ENCODE measurements at places on chromosomes 5 and 9.

DNA sequence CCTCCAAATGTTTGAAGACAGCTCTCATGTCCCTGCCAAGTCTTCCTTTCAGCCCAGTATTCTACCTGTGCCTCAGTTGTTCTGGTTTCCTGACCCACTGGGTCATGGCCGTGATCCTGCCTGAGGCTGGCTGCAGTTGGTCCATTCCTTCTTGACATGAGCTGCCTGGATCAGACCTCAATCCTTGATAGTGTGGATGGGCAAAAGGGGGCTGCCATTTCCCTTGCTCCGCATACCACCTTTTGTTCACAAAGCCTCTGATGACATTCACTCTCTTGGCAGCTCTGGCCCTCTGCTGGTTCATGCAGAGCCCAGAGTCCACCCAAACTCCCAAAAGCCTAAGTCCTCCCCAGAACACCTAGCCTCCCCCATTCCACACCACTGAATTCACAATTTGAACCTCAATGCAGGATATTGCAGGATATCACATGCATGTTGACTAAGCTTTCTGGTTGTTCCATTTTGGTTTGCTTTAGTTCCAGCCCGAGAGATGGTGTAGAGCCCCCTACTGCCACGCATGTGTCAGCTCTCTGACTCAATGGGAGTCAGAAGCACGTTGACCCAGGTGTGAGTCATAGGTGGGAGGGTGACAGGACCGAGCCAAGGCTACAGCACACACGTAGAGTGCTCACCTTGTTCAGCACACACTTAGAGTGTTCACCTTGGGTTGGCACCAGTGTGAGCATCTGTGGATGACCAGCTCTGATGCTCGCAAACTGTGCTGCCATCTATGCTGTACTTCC is 137.2 kb downstream of the MTX3 start:
- no peak for DNase-seq

DNA sequence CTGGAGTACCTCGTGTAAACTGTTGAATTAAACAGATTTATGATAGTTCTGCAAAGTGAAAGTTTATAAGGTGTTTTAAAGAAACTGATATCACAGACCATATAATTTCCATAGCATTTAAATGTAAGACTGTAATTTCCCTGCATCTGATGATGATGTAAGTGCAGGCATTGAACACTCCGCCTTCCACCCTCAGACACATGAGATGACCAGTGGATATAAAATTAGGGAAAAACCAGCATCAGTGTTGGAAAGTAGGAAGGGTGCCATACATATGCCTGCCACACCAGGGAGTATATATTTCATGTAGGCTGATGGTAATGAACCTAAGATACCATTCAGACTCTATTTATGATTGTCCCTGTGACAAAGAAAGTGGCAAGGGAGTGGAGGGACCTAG is 519.2 kb downstream of the ACTL7B start:
- DNase-seq, result no peak

- no peak for DNase-seq
These were observed 736.9 kb downstream of the TLE1 start for GRCh38 chr9:80952363-80952922.

DNA sequence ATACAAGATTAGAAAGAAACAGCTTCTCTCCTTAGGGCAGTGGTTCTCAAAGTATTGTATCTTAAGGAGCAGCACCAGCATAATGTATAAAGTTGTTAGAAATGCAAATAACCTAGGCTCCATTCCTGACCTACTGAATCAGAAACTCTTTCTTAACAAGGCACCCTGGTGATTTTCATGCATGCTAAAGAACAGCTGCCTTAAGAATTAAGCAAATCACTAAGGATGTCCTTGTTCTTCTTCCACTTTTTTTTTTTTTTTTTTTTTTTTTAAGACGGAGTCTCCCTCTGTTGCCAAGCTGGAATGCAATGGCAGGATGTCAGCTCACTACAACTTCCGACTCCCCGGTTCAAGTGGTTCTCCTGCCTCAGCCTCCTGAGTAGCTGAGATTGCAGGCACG is 1095.2 kb upstream of the EDIL3 start:
- no peak for DNase-seq

GRCh38 chr9:127975376-127976315 is 5.1 kb downstream of the EEIG1 start:
- no peak for DNase-seq

GRCh38 chr5:151896031-151896691 is 28.5 kb downstream of the GLRA1 start:
- DNase-seq, result no peak

DNA sequence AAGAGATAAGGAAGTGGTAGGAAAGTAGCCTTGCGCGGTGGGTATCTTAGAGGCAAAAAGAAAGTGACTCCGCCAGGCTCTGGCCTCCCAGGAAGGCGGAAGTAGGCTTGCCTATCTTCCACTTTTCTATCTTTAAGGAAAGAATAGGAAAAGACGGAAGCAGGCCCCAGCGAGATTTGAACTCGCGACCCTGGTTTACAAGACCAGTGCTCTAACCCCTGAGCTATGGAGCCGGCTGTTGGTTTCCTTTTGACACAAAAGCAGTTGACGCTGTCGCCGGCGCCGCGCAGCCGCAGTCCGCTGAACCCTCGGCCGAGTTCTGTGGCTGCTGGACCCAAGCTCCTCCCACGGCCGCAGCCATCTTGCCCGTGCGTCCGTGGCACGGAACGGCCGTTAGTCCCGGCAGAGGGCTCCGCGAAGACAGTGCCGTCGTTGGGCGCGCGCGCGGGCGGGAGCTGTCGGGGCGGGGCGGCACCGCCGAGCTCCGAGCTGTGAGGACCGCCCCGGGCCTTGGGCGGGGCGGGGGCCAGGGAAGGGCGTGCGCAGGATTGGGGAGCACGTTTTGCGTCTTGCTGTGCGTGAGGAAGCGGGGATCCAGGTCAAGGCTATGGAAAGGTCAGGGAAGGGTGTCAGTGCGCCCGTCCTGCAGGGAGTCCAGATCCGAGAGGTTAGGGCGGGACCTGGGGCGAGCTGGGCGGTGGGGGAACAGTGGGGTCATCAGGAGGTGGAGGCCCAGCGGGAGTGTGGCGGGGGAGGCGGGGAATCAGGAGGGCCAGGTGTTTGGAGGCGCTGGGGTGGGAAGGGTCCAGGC is 13.3 kb downstream of the TRIM7 start:
- no peak for DNase-seq

- no peak for DNase-seq
These were observed 86.9 kb downstream of the MACIR start for GRCh38 chr5:103345461-103345860.

GRCh38 chr5:136703036-136703435 is 337.7 kb upstream of the TRPC7 start:
- no peak for DNase-seq

DNA sequence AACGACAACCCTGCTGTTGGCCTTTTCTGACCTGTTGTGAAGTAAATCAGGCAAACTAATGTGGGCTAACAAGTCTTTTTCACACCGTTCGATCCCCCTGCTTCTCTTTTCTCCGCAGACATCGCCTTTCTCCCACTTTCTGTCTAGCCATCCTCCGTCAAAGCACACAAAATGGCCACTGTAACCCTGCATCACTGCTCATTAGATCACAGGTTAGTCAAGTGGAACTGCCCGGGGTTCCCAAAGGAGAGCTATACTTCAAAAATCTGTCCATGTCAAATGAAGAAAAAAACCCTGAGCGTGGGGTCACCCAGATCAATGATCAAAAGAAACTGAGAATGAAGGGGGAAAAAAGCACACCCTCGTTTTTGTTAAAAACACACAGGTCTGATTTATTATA is 212.1 kb downstream of the ARL15 start:
- no peak for DNase-seq

- DNase-seq, result no peak
These were observed 66.3 kb upstream of the IL33 start for GRCh38 chr9:6149315-6149714.

GRCh38 chr5:36696059-36696673 is 89.8 kb downstream of the SLC1A3 start:
- no peak for DNase-seq

GRCh38 chr9:101271102-101271501 is 113.7 kb downstream of the BAAT start:
- DNase-seq, result no peak

- peak; percentile 16 for DNase-seq
These were observed 318.2 kb downstream of the SLCO4C1 start for GRCh38 chr5:101977729-101978345.

- DNase-seq, result no peak
These were observed 30.4 kb downstream of the CAMK4 start for GRCh38 chr5:111254613-111255012.

DNA sequence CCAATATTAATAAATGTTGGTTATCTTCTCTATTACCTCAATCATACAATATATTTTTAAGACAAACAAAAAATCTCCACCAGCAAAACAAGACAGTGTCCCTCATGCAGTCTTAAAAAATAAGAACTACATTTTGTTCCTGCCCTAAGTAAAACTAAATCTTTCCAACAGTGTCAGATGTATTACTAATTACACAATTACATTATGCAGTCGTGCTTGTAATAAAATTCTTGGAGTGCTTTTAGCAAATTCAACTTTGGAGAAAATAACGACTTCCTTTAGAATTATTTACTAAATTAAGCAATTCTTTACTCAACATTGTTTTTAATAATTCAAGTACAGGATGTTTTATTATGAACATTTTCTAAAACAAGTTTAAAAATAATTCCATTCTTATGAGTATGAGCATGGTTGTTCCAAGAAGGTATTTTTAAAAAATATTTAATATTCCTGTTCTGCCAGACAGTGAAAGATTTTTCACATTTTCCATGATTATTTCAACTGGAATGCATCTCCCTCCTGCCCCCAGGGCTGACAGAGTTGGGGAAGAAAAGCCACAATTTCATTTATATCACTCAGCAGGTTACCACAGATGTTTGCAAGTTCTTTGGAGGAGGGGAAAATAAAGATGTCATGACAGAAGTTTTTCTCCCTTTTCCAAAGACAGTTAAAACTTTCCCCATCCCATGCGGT is 137.9 kb downstream of the FAM114A2 start:
- DNase-seq, result no peak

- no peak for DNase-seq
These were observed 98.3 kb downstream of the UBAP2 start for GRCh38 chr9:33950371-33950770.

DNA sequence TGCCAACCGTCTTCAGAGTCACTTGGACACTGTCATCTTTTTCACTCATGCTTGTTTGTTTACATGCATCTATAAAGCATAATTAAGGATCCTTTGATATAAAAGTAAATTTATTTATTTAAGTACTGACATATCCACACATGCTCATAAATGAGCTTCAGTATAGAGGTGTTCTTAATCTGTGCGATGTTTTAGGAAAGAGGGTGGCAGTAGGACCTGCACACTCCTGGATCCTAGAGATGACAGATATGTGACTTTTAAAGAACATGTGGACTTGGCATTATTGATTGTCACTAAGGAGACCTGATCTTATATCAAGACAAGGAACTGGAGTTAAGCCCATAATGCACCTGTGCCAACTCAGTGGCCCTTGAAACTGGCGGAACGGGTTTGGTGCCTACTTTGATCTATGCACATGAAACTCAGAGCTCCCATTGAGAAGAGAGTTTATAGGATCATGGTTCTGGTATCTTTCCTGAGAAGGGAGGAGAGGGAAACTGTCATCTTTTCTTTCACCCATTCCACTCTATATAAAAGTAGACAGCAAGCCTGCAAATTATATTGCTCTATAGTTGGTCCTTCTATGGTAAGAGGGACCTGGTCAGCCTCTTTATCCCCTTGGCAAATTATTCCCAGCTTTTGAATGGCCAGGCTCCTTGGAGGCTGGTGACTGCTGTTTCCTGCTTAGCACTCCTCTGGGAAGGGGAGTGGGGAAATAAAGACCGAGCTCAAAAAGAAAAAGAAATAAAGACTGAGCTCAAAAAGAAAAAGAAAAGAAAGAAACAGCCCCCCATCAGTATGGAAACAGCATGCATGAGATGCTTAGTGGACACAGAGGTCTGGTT is 57.8 kb upstream of the LIFR start:
- no peak for DNase-seq

- DNase-seq, result peak; percentile 6
These were observed at the start of gene TMEFF1 for GRCh38 chr9:100472788-100473275. Gene TMEFF1, plus strand, starts transcription at chr9:100473149. Its CDS starts 396 bp downstream, at chr9:100473545.

- no peak for DNase-seq
These were observed 228.9 kb downstream of the SH3GL2 start for GRCh38 chr9:17807613-17808282.

- DNase-seq, result no peak
These were observed 310.8 kb downstream of the CDH12 start for GRCh38 chr5:22542340-22542739.

DNA sequence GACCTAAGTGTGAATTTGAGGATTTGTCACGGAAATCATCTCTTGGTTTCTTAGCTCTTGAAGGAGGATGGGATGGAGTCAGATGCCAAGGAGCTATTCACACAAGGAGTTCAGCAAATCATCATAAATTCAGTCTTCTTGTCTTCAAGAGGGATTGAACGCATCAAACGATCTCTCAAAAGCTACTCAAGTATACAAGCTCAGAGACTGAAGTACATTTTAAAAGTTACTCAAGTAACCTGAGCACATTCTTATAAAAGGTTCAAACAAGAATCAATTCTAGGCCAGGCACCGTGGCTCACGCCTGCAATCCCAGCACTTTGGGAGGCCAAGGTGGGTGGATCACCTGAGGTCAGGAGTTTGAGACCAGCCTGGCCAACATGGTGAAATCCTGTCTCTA is 21.1 kb upstream of the GOLPH3 start:
- no peak for DNase-seq

DNA sequence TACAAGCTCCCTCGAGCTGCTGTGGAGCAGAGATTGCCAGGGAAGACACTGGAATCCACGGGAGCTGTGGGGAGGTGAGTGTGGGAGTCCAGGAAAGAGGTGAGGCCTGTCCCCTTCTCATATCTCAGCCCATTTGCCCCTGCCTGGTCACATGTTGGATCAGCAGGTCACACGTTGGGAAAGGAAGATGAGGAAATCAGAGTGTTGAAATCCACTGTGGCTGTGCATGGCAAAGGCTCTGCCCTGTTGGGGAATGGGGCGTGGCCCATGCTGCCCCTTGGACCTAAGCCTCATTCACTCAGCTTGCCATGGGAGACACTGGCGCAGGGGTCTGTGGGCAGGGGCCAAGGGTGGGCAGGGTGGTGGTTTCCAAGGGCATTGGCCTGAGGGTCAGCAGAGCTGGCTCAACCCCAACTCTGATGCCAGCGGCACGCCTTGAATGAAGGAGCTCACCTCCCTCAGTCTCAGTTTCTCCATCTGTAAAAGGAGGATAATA is 85.4 kb upstream of the CPEB4 start:
- no peak for DNase-seq

DNA sequence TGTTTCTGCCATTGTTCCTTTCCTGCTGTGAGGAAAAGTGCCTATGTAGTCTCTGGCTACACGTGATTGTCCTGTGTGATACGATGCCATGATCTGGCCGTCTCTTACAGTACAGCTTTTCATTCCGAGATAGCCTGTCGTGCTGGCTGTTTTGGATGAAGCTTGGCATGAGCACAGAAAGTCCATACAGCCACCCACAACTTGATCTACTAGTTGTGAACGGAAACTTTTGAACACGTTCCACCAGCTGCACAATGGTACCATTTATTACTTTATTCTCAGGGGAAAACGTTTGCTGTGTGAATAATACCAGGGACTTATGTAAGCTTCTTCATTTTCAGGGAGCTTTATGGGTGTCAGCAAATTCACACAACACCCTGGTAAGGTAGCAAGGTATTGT is 217.6 kb upstream of the ANKRD55 start:
- no peak for DNase-seq

- DNase-seq, result no peak
These were observed 35.8 kb upstream of the TIFAB start for GRCh38 chr5:135487839-135488514.
